HepG2 (cell line): ENCODE measurements at places on chromosomes 7 and 10. TPM values are rescaled to one million over a fixed set of nuclear protein-coding genes. Genes with fewer than 3 reads are reported as not detected.

The PDZD7 gene
- total RNA-seq = 0.60 and 0.73 TPM in 2 replicates

The ERVW-1 gene
- total RNA-seq = not detected in 2 replicates

The TMEM196 gene
- total RNA-seq = not detected in 2 replicates

The CELF2 gene
- not detected in 2 replicates for total RNA-seq

The FAM221A gene
- total RNA-seq = not detected in 2 replicates

The SLC26A3 gene
- total RNA-seq = 0.08 and 0.11 TPM in 2 replicates

The GOT1 gene
- 102 and 138 TPM in 2 replicates for total RNA-seq

The VSTM4 gene
- not detected in 2 replicates for total RNA-seq

The OR6B1 gene
- total RNA-seq = not detected in 2 replicates

The PALD1 gene
- 0.06 and 0.07 TPM in 2 replicates for total RNA-seq

The PIK3CG gene
- not detected in 2 replicates for total RNA-seq

The NAT16 gene
- not detected in 2 replicates for total RNA-seq
